ENCODE measurements at places on chromosomes 11 and 22. TPM values are rescaled to one million over a fixed set of nuclear protein-coding genes. Genes with fewer than 3 reads are reported as not detected.

SERPING1 gene
- 5.5 TPM for total RNA-seq

GP1BB gene
- total RNA-seq, result 0.79 TPM

CAPN5 gene
- total RNA-seq, result 30.4 TPM

FAM111B gene
- 0.09 TPM for total RNA-seq

APIP gene
- total RNA-seq, result 27.1 TPM

All from bronchial smooth muscle cell (primary cell).